Activated naive CD4-positive, alpha-beta T cell treated with anti-CD3 and anti-CD28 coated beads for 36 hours (primary cell): ENCODE measurements at places on chromosomes 6 and 20. TPM values are rescaled to one million over a fixed set of nuclear protein-coding genes. Genes with fewer than 3 reads are reported as not detected.

XKR7 gene
- total RNA-seq, result 0.02 TPM

HAO1 gene
- total RNA-seq, result not detected

C20orf141 gene
- not detected for total RNA-seq

NMBR gene
- not detected for total RNA-seq

RRAGD gene
- total RNA-seq, result 11.3 TPM

CLPSL2 gene
- not detected for total RNA-seq

EYA4 gene
- total RNA-seq, result not detected

CD109 gene
- 7.6 TPM for total RNA-seq

LY6G6F gene
- total RNA-seq, result not detected

MAS1 gene
- not detected for total RNA-seq

FOXS1 gene
- total RNA-seq, result not detected

MUCL3 gene
- total RNA-seq, result not detected

OR2B6 gene
- not detected for total RNA-seq

GTF2H4 gene
- total RNA-seq, result 33.3 TPM

PDYN gene
- not detected for total RNA-seq

RAD21L1 gene
- not detected for total RNA-seq

RIMS1 gene
- not detected for total RNA-seq

SEL1L2 gene
- total RNA-seq, result not detected

PARD6B gene
- 3.9 TPM for total RNA-seq

C20orf204 gene
- 1.7 TPM for total RNA-seq

PFDN4 gene
- 48.8 TPM for total RNA-seq

APOM gene
- 2.6 TPM for total RNA-seq

PXDC1 gene
- 0.17 TPM for total RNA-seq

SPATS1 gene
- not detected for total RNA-seq

HLA-DPA1 gene
- total RNA-seq, result 12.1 TPM

ZNF165 gene
- 6.5 TPM for total RNA-seq

SLC17A3 gene
- total RNA-seq, result not detected

RAB44 gene
- total RNA-seq, result not detected

SLC12A5 gene
- total RNA-seq, result not detected

PGC gene
- not detected for total RNA-seq
